Mesenteric fat pad (tissue), 1 donor: ENCODE measurements at places on chromosomes 11 and 22. TPM values are rescaled to one million over a fixed set of nuclear protein-coding genes. Genes with fewer than 3 reads are reported as not detected.

DNA sequence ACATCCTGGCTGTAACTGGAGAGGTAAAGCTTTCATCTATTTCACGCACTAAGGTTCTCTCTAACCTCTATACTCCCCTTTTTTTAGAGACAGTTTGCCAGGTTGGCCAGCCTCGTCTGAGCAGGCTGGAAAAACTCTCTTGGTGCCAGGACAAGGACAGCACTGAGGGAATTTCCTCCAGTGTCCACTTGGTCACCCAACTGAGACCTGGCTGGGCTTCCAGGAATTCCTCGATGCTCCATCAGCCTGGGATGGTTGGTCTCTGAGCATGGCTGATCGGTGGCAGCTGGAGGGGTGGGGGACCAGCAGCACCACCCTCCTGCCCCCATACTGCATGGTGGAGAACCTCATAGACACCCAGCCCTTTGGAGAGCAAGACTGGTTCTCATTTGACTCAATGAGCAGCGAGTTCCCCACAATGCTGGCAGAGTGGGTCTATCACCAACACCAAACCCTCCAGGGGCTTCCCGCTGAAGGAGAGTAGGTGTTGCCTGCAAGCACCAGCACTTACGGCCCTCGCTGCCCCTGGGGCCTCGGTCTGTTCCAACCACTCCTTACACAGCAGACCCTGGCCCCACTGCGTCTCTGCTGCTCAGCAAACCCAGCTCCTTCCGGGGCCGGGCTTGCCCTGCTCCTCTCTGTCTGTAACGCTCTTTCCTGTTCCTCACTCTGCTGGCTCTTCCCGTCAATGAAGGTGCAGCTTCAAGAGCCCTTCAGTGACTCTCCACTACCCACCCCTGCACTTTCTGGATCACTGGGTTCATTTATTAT is 122.2 kb downstream of the ST3GAL4 start:
- no peak for DNase-seq

- DNase-seq: no peak
Measured at GRCh38 chr11:26028393-26028911, 303.5 kb upstream of the ANO3 start.

GRCh38 chr11:47509077-47509536 is 43.8 kb downstream of the CELF1 start:
- no peak for DNase-seq

Gene HPX
- 1.1 TPM for total RNA-seq

DNA sequence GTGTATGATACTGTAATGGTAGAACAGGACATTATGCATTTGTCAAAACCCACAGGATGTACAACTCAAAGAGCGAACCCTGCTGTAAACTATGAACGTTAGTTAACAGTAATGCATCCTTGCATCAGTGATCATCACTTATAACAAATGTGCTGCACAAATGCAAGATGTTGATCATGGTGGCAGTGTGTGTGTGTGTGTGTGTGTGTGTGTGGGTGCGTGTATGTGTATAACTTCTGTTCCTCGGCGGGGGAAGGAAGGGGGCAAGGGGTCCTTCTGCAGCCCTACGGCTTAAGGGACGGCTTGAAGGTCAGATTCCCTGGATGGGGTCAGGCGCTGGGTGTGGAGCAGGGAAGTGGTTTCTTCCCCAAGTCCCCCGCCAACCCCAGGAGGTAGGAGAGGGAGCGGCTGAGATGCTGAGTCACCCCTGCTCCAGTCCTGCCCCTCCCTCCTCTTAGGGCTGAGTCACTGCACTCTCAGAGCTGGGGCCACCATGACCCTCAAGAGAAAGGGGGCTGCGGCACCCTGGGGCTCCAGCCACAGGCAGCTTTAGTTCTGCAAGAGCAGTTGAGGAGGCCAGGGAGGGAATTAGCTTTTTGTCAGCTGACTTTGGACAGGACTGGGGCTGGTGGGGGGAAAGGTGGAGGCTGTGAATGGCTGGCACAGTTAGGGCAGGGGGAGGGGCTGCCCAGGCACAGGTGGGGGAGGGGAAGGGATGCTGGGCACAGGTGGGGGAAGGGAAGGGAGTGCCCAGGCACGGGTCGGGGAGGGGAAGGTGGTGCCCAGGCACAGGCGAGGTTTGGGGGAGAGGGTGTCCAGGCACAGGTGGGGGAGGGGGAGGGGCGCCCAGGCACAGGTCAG is 8.8 kb upstream of the CTSD start:
- DNase-seq: peak; percentile 89

DNA sequence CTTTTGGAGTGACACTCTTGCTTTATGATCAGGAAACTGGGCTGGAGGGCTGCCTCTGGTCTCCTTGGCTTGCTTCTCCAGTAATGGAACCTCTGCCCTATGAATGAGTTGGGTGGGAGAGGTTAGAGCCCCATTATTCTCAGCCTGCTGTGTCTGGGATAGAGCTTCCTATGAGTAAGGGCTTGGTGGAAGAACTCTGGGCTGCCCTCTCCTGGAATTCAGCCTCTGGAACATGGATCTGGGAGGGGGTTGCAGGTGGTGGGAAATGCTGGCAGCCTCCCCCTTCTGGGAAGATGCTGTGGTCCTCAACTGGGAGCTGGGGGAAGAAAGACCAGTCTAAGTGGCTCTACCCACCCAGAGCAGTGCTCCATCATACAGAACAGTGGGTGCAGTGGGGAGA is 81.8 kb upstream of the SYN3 start:
- DNase-seq: no peak

Gene INPP5J
- 0.19 TPM for total RNA-seq

DNA sequence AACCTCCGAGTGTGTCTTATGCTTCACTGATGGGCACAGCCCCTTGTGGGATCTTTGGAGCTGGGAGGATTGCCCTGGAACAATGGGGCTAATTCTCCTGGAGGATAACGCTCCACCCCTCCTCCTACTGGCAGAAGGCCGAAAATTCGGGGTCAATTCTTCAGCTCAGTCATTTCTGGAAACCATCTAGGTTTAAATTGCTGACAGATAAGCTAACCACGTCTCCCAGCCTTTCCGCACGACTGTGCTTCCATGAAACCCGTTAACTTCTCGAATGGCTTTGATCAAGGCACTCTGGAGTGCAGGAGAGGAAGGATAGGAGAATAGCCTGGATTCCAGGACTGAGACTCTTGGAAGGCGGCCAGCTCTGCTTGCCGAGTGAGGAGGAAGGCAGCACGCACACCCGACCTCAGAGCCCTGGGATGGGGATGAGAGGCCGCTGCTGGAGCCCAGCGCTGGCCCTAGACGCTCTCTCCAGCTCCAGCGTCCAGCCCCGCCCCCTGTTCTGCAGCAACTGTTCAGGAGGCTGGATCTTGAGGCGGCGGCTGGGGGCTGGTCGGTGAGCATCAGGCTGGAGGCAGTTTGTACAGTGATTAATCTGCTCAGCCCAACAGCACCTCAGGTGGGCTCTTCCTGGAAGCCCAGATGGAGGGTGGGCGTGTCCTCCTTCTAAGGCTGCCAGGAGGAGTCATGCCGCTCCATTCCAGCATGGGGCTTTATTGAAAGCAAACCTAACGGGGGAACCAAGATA is 176.7 kb upstream of the NCAM1 start:
- no peak for DNase-seq

Gene C22orf31
- total RNA-seq: not detected

Gene CDKN1C
- total RNA-seq: 252 TPM

DNA sequence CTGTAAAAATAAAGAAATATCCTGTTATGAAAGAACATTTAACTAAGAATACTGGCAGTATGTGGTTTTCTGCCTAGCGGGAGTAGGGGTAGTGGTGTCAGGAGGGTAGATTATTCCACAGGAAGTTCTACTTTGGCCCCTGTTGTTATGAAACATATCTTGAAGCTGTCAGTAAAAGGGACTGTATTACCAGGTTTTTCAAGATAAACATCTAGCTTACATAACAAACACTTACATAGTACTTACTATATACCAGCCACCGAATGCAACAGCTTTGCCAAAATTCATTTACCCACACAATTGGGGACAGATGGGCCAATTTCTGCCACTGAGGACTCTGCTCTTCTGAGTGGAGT is 3.7 kb downstream of the TMEM123 start:
- DNase-seq: no peak

Gene EHF
- 0.22 TPM for total RNA-seq

DNA sequence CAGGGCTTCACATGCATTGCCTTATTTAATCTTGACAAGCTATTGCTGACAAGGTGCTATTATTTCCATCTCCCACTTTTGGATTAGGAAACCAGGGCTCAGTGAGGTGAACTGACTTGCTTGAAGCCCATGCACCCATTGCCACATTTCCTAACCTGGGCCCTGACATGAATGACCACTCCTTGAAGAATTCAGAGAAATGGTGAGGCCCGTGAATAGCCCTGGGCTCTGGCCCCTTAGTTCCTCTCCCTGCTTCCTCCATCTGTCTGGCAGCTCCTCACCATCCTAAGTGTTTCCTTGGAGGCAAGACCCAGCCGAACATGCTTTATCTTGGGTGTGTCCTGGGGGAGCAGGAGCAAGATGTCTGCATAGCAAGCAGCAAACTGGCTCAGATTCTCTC is 56.1 kb upstream of the NECTIN1 start:
- no peak for DNase-seq

Gene SCT
- not detected for total RNA-seq

DNA sequence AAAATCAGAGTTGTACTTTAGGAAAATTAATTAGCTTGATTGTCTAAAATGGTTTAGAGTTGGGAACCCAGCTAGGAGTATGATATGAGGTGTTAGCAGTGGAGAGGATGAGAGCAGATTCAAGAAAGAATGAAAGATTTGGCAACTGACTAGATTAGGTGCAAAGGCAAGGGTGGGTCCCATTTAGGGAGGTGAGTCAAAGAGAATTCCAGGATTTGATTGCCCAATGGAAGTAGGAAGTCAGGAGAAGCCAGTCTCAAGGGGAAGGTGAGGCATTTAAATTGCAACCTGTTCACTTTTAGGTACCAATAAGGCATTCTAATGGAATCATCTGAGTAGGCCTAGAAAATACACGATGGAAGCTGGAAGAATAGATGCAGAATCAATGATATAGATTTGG is 3.6 kb upstream of the CKAP5 start:
- DNase-seq: no peak

DNA sequence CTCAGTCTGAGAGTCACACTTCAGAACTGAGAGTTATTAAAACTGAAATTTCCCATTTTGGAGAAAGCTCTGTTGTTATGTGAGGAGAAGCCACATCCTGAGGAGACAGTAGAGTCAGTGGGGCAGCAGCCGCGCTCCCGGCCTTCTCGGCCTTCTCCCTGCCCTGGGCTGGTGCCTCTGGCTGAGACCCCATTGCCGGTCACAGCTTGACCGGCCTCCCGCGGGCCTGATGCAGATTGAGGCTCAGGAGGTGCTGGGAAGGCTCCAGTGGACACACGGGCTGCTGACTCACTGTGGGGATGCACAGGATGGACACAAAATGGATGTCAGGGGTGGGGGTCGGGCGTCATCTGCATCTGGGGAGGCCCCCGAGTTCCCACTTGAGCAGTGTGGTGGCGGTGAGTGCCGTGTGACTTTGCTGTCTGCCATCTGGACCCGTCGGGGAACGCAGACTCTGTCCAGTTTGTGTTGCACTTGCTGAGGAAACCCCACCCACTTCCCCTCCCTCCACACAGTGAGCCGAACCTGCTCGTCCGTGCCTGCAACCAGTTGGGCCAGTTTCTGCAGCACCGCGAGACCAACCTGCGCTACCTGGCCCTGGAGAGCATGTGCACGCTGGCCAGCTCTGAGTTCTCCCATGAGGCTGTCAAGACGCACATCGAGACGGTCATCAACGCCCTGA is 50.1 kb downstream of the MUC6 start:
- no peak for DNase-seq

Gene HEPHL1
- not detected for total RNA-seq

DNA sequence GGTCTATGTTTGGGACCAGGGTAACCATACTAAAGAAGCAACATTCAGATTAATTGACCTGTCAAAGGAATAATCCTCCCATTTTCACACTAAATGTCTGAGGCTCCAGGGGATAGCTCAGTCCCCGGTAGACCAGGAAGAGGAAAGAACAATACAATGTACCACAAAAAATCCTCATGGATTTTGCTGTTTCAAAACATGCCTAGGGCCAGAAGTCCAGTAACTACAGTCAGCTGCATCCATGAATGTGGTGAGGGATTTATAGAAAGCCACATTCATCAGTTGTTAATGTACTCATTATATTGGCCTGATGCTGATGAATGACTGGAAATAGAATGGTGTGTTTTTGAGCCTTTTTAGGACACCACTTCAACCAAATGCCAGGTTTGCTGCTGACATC is 6.9 kb upstream of the ETS1 start:
- no peak for DNase-seq

Gene OR8G5
- total RNA-seq: not detected

DNA sequence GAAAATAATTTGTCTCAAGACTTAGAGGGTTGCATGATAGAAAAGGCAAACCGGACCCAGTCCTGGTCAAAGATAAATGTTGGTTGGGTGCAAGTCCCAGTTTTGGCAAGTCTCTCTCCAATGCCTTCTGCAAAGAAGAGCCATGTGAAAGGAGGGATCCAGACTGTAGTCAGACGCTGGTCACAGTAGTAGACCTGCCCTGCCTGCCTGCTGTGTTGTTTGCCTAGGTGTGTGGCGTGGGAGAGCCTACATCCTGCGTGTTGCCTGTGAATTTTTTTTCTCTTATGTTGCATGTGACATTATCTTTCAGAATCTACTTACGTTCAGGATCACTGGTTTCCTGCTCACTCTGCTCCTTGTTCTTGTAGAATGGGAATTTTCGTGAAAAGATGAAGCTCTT is 197.6 kb upstream of the CCDC90B start:
- no peak for DNase-seq

Gene NAALADL1
- total RNA-seq: 15.2 TPM

Gene CHRM4
- total RNA-seq: not detected

Gene MPPED1
- not detected for total RNA-seq

- DNase-seq: no peak
Measured at GRCh38 chr11:24963852-24964251, 467.0 kb downstream of the LUZP2 start.

Gene APOBEC3H
- total RNA-seq: not detected

Gene POU2AF3
- total RNA-seq: 0.58 TPM

Gene GTF2H1
- 43.5 TPM for total RNA-seq

DNA sequence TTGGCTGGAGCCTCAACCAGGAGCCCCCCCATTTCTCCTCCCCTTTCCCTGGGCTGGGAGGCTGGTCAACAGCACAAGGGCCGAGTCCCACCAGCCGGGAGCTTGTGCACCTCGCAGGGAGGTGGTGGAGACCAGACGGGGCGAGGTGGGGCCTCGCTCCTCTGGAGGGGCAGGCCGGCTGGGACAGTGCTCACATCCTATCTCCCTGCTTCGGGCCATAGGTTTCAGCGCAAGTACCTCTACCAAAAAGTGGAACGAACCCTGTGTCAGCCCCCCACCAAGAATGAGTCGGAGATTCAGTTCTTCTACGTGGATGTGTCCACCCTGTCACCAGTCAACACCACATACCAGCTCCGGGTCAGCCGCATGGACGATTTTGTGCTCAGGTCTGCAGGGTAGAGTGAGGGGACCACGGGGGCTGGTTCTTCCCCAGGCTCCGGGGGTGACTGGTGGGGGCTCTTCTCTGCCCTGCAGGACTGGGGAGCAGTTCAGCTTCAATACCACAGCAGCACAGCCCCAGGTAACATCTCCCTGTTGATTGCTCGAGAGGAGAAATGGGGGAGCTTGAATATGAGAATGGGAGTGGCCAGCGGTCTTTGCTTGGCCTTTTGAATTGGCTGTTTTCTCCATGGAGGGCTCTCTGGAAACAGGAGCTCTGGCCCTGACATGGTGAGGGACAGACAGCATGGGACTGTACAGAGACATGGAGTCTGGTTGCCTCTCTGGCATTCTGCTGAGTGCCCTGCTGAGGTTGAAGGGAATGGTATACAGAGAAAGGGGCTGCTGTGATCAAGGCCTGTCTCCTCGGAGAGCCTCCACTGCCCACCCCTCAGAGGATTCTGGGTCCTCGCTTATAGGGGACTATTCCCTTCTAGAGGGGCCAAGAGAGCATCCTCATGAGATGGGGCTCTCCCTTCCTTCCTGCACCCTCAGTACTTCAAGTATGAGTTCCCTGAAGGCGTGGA is 3.3 kb downstream of the SIDT2 start:
- peak; percentile 71 for DNase-seq

- no peak for DNase-seq
Measured at GRCh38 chr11:62905927-62906531, 15.1 kb downstream of the CHRM1 start.
